Activated CD4-positive, alpha-beta T cell treated with anti-CD3 and anti-CD28 coated beads, Interleukin-2, Interleukin-4, amounts not matched to agents 100 ng/mL and 50 ng/mL, durations not matched to agents 16 hours and 8 hours (primary cell): ENCODE measurements at places on chromosomes 16 and 17.

GRCh38 chr16:24609740-24610415 is 70.5 kb downstream of the RBBP6 start:
- DNase-seq = no peak

- no peak for DNase-seq
Measured at GRCh38 chr17:82257473-82257872, 16.0 kb downstream of the CSNK1D start.

GRCh38 chr17:48728232-48729231 is at the start of gene HOXB13:
HOXB13 (minus strand) TSS chr17:48728750; CDS start chr17:48728593, 157 bp downstream.
- DNase-seq = peak; percentile 37

DNA sequence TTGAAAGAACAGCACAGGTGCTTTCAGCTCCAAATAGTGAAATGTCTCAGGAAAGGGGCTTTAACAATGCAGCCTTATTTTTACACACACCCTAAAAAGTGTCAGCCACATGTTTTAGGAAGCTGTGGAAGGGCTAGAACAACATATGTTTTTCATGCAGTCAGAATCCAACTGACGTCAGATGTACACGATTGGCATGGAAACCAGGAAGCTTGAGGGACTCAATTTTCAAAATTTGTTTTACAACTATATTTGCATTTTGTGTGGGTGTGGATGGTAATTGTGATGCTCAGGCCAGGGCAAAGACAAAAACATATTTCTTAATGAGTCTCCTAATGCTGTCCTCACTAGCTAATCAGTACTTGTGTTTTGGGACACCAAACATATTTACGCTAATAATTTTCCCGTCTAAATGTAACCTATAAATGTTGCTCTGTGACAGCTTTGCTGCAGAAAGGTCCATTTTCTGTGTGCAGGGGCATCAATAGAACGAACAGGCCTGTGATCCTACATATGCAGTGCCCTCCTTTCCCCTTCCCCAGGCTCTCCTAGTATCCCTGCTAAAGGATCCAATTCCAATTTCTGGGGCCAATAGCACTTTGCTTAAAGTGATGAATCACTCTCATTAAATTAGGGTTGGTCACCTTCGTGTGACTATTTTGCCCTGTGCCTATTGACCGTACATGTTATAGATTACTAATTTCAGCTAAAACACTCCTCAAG is 434.0 kb upstream of the CDH5 start:
- DNase-seq = no peak

- peak; percentile 38 for DNase-seq
Measured at GRCh38 chr16:19294156-19294649, 8.7 kb downstream of the CLEC19A start.
